Cerebellum (tissue), 4 donors: ENCODE measurements at places on chromosomes 16 and 17. TPM values are rescaled to one million over a fixed set of nuclear protein-coding genes. Genes with fewer than 3 reads are reported as not detected.

CDRT4 gene
- 18.4 TPM for total RNA-seq

PYDC1 gene
- 0.36 TPM for total RNA-seq

SNX20 gene
- total RNA-seq: not detected

THRA gene
- total RNA-seq: 69.7 TPM

CD300A gene
- total RNA-seq: 2.6 TPM

HEXIM1 gene
- 5.4 TPM for total RNA-seq
